Frontal cortex (tissue), 4 donors: ENCODE measurements at places on chromosomes 5 and 9. TPM values are rescaled to one million over a fixed set of nuclear protein-coding genes. Genes with fewer than 3 reads are reported as not detected.

Gene NR2F1
- 53.8 TPM for total RNA-seq

Gene ANKRD18B
- not detected for total RNA-seq

Gene C9orf153
- total RNA-seq, result not detected

Gene LCP2
- 1.2 TPM for total RNA-seq

Gene LCN9
- total RNA-seq, result not detected

Gene FAM78A
- 0.82 TPM for total RNA-seq

Gene TMC1
- 0.82 TPM for total RNA-seq

Gene GLRA1
- under 0.01 TPM for total RNA-seq

Gene NDFIP1
- 115 TPM for total RNA-seq

Gene LHX3
- not detected for total RNA-seq

Gene NELFB
- total RNA-seq, result 36.7 TPM

Gene MYORG
- 2.4 TPM for total RNA-seq

Gene LURAP1L
- 1.6 TPM for total RNA-seq

Gene RNF183
- total RNA-seq, result not detected

Gene ALDH1B1
- 11.0 TPM for total RNA-seq

Gene RELL2
- 7.3 TPM for total RNA-seq

Gene CDKN2B
- under 0.01 TPM for total RNA-seq

Gene APBB3
- 23.2 TPM for total RNA-seq

Gene GABBR2
- total RNA-seq, result 39.9 TPM

Gene FOXI1
- total RNA-seq, result not detected

Gene LMX1B
- under 0.01 TPM for total RNA-seq

Gene NR5A1
- total RNA-seq, result not detected

Gene EPB41L4B
- total RNA-seq, result 2.9 TPM

Gene UGT3A1
- not detected for total RNA-seq

Gene PCDHGA3
- total RNA-seq, result 4.1 TPM

Gene ZNF454
- total RNA-seq, result 9.0 TPM

Gene SLC38A9
- 88.0 TPM for total RNA-seq

Gene TAF11L10
- not detected for total RNA-seq

Gene TRIM52
- total RNA-seq, result 9.8 TPM

Gene NUDCD2
- 17.5 TPM for total RNA-seq
